ENCODE measurements at places on chromosomes 5 and 9.

DNA sequence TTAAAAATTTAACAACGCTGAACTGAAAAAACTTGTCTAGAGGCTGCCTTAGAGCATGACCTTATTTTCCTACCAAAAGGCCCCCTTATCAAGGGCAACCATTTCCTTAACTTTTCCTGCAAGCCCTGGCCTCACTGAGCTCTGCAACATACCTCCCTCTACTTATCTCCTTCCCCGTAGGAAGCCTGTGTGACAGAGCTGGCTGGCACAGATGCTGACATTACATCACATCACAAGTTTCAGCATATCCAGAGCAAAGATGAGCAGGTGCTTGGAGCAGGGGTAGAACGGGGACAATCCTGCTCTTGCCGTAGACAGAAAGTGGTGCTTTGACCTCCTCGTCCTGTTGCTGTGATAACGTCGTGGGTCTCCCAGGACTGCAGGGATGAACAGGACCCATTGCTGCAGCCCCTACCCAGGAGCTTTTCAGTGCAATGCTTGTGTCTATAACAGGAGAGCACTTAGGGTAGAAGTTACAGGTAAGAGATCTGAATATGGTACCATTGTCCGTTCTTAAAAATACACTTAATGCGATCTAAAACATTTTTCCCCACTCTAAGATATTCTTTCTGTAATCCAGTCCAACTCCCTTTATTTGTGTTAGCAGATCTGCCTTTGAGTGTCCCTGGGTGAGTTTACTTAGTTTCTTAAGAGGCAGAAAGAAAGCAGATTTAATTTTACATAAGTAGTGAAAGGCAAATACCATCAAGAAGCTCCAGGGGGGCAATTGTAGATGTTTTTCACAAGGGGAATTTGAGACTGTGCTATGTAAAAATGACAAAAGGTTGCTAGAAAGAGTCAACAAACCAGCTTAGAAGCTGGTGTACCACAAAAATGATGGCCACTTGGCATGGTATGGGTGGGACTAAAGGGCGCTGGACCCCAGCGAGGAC, 101.9 kb upstream of the EFNA5 start:
- DNase-seq: no peak

DNA sequence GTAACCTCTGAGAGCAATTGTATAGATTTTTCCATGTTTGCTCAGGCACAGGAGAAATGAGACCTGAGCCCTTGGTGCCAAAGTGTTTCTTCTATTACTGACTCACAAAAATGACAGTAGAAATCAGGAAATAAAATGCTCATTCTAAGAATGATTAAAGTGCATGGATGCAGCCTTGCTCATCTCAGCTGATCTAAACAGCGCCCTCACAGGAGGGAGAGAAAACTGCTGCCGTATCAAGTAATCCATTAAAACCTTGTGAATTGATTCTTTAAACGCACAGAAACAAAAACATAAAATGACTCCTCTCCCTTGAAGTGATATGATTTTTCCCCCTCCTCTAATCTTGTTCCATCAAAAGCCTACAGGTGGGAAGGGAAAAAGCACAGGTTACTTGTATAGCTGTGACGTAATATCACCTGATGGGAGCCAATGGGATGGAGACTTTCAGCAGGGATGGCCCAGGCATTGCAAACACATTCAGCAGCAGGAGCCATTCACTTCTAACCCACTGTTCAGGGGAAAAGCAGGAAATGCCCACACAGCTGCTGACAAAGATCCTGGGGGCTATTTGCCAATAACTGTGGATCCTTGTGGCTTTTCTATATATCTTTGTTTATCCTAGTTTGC, 76.7 kb downstream of the PLCXD3 start:
- DNase-seq: no peak

GRCh38 chr9:126148994-126149393, 177.6 kb upstream of the MVB12B start:
- DNase-seq: no peak

DNA sequence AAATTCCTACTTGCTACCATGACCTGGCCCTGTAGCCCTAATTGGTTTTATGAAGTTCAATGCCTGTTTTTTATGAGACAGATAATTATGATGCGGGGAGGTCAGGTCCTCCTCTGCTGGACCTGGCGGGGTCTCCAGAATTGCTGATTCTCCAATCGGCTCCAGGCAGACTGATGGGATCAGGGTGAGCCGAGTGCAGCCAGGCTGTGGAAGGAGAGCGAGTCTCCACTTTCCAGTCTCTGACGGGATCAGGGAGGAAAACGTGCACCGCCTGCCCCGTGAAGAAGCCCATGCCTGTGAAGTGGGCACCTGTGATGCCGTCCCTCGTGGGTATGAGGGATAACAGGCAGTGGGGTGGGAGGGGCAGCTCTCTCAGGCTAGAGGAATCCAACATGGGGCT, 71.5 kb upstream of the HSPA9 start:
- DNase-seq: no peak

- DNase-seq: no peak
Measured at GRCh38 chr9:33927694-33928093, 110.7 kb downstream of the UBE2R2 start.

- peak; percentile 42 for DNase-seq
Measured at GRCh38 chr5:132065351-132065937, 5.0 kb downstream of the IL3 start.

DNA sequence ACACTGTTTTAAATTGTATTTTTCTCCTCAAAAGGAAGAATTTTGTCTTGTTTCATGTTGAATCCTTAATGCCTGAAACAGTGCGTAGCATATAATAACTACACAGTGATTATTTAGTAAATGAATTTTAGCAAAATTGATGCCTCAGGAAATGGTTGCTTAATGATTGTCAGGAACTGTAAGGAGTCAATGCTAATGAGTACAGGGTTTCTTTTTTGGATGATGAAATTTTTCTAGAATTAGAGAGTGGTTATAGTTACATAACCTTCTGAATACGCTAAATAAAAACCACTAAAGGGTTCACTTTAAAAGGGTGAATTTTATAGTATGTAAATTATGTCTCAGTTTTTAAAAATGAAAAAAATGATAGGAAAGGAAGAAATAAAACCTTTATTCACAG, 14.9 kb downstream of the FAM151B start:
- no peak for DNase-seq

- DNase-seq: no peak
Measured at GRCh38 chr5:60724126-60724525, 24.2 kb upstream of the DEPDC1B start.
